IMR-90 (cell line): ENCODE measurements at places on chromosomes 2 and 18.

DNA sequence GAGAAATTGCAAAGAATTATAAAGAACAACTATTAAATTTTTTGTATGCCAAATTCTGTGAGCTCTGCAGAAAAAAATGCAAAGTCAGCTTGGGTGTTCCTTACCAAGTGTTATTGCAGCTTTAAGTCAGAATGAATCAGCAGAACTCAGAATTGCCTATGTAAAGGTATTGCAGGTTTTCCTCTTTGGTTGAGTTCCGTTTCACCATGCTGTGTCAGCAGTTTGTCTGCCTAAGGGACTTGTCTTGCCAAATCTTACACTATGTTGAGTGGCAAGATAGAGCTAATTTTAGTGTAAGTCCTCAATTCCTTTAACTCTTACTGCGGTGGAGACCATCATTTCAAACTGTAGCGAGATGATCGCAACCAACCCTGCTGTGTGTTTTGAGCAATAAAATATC lies 38.8 kb downstream of the ADAM23 start:
- peak; percentile 10 for DNase-seq

- DNase-seq: peak; percentile 77
Observed at GRCh38 chr2:231138699-231139098, 13.9 kb upstream of the HTR2B start.

- no peak for DNase-seq
Observed at GRCh38 chr2:240780023-240780700, 39.9 kb downstream of the KIF1A start.

DNA sequence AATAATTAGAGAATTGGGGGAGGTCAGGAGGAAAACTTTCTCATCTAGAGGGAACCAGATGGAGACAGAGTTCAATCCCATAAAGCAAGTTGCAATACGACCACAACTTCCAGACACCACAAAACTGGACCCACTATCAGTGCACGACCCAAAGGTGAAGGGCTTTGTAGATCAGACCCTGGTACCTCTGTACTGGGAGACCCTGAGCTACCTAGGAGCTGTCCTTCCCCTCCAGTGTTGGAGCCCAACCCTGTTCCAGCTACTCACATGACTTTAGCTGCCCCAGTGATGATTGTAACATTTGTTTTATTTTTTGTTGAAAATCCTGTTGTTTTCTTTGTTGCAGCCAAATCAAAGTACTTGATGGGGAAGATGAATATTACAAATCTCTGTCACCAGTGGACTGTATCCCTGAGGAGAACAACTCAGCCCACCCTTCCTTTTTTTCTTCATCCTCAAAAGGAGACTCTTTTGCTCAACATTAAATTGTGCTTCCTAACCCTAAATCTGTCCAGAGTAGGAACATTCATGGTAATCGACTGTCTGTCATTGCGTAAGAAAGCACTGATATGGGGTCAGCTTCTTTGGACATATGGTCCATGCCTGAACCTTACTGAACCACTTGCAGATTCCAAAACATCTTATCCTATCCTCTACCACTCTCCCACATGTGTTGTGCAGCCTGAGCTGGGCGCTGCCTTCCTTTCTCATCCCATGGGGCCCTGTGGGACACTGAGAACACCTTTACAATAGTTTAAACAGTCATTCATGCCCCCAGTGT lies 62.3 kb upstream of the SP5 start:
- no peak for DNase-seq

DNA sequence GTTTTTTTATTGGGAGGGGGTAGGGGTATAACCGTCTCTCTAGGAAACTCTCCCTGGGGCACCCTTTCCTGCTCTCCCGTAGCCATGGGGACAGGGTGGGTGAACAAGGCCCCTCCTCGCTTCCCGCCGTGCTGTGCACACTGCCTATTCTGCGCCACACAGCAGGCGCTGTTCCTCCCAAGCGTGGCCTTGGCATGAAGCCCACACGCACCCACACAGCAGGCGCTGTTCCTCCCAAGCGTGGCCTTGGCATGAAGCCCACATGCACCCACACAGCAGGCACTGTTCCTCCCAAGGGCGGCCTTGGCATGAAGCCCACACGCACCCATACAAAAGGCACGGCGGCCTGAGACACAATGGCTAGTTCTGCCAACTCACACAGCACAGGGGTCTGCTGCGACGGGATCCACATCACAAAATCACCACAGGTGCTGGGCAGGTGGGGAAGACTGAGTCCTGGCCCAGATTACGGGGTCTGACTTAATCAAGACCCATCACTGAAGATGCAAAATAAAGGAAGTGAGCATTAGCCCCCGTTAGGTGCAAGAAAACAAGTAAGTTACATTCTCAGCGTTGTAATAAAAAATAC lies 46.6 kb upstream of the TPO start:
- no peak for DNase-seq

GRCh38 chr2:139790136-139790535 lies 1009.9 kb upstream of the NXPH2 start:
- no peak for DNase-seq

DNA sequence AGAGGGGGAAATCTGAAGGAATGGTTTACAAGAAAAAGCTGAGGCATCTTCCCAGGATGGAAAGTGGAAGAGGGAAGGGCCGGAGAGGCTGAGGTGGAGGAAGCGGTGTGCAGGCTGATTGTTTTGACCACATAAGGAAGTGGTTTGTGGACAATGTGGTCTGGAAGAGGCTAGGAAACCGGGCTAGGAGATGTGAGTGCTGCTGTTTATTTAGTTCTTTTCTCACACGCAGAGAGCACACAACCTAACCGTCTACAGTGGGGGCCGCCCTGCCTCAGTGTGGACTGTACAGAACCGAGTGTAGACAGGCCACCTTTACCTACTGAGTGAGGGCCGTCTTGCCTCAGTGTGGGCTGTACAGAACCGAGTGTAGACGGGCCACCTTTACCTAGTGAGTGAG lies 251.7 kb upstream of the PXDN start:
- DNase-seq: no peak

DNA sequence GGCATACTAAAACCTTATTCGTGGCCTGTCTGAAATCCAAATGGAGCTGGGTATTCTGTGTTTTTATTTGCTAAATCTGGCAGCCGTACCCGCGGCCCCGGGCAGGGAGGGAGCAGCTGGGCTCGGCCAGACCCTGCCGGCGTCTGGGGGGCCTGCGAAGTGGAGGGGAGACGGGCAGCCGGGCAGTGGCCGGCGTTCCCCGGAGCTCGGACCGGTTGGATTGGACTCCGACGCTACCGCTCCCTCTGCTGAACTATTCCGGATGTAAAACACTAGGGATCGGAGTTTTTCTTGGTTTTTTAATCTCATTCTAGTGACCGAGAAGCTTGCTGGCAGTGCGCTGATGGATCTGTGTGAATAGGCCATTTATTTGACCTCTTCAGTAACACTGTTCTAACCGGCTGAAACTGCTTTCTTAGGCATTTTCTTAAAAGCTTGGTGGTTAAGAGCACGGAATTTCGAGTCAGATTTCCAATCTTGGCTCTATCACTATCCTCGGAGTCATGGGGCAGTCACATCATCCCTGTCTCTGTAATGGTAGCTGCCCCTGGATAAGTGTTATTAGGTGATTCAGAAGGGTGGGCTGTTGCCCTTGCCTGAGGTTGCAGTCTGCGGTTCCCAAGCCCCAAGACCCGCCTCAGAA lies 694 bp downstream of the UNC50 start:
- peak; percentile 58 for DNase-seq

DNA sequence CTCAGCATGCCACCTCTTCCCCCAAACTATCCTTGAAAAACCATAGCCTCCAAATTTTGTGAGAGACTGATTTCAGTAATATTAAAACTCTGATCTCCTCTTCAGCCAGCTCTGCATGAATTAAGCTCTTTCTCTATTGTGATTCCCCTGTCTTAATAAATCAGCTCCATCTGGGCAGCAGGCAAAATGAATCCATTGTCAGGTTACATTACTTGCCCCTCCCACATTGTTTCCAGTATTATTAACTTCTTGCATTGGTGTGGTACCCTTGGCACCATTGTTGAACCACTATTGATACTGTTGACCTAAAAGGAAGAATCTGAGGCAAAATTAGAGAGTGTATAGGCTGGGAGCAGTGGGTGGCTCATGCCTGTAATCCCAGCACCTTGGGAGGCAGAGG lies 512.2 kb upstream of the VRK2 start:
- no peak for DNase-seq
